ENCODE measurements at places on chromosomes 3 and 15. TPM values are rescaled to one million over a fixed set of nuclear protein-coding genes. Genes with fewer than 3 reads are reported as not detected.

DNA sequence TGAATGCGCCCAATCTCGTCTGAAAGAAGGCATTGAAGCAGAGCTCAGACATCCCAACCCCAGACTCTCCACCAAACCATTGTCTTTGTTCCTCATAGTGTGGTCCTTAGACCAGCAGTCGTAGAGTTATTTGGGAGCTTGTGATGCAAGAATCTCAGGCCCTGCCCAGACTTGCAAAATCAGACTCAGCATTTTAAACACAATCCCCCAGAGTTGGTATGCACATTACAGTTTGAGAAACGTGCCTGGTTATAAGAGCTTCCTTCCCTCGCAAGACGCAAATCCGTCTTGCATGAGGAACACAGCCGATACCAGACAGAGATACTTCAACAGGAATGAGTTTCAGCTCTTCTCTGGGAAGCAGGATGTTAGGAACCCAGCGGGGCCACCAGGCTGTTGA lies 38.9 kb upstream of the IREB2 start:
- H3K27ac ChIP-seq = no peak overlapping the region
- H3K27me3 ChIP-seq = no peaks in the 10 kb centered on the region
- H3K36me3 ChIP-seq = no peaks in the 10 kb centered on the region

DNA sequence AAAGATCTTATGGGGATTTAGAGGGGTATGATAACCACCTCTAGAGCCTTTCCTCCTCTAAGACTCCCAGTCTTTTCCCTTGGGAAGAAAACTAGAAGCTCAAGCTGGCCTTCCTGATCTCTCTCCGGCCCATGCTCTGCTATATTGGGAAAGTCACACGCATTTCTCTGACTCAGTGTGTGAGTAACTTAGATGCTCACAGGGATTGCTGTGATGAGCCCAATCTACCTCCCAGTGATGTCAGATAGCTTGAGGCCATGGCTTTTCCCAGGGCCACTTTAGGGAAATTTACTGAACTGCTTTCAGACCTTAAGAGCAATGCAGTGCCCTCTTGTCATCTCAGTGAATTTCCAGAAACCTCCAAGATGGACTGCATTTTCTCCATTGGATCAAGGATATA lies 8.6 kb upstream of the ST8SIA2 start:
- no peaks in the 10 kb centered on the region for H3K27me3 ChIP-seq
- no peaks in the 10 kb centered on the region for H3K4me1 ChIP-seq
- DNase-seq = no peak
- H3K4me3 ChIP-seq = no peak overlapping the region
- no peak overlapping the region for H3K27ac ChIP-seq

The OXSM gene
- polyA plus RNA-seq = 21.6 TPM

The CFAP91 gene
- 3.7 TPM for polyA plus RNA-seq

The SEMA3B gene
- polyA plus RNA-seq = 14.9 TPM

- no peaks in the 10 kb centered on the region for H3K27me3 ChIP-seq
- no peak for DNase-seq
- no peak overlapping the region for H3K4me3 ChIP-seq
- H3K4me1 ChIP-seq = no peaks in the 10 kb centered on the region
- H3K36me3 ChIP-seq = no peaks in the 10 kb centered on the region
- no peak overlapping the region for H3K27ac ChIP-seq
These were observed 34.5 kb downstream of the ACAA1 start for GRCh38 chr3:38102444-38102814.

DNA sequence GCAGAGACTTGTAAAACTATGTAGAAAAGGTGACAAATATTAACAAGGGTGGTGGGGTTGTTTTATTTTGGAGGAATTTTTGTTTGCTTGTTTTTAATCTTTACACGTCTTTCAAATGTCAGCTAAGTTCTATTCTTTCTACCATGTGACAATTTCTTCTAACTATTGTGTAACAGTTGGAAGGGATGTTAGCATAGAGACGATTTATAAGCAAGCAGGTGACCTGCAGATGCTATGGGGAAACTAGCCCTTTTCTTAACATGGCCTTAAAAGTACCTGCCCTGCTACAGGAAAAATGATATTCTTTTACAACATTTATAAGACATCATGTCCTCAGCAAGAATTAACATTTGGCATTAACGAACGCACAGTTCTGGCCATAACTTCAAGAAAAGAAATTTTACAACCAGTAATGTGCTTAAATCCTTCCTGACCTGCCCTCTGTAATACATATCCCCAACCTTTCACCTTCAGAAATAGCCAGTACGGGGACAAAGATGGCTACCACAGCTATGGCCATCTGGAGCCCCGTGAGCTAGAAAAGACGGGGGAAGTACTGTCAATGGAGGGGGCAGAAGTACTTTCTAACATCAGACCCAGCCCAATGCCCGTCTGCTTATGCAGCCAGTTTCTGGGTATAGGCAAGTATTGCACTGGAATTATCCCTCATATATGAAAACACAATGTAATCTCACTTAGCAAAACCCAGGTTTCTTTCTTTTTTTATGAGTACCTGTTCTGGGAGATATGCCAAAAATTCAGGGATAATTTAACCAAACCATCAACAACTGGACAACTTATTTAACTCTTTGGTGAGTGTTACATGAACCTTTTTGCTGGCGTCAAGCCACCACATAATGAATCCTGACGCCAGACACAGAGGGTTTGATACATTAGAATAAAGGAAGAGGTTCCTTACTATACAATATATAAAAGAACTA lies 67.7 kb upstream of the NR2F2 start:
- no peaks in the 10 kb centered on the region for H3K36me3 ChIP-seq
- no peak overlapping the region for H3K27ac ChIP-seq
- H3K27me3 ChIP-seq = no peaks in the 10 kb centered on the region

DNA sequence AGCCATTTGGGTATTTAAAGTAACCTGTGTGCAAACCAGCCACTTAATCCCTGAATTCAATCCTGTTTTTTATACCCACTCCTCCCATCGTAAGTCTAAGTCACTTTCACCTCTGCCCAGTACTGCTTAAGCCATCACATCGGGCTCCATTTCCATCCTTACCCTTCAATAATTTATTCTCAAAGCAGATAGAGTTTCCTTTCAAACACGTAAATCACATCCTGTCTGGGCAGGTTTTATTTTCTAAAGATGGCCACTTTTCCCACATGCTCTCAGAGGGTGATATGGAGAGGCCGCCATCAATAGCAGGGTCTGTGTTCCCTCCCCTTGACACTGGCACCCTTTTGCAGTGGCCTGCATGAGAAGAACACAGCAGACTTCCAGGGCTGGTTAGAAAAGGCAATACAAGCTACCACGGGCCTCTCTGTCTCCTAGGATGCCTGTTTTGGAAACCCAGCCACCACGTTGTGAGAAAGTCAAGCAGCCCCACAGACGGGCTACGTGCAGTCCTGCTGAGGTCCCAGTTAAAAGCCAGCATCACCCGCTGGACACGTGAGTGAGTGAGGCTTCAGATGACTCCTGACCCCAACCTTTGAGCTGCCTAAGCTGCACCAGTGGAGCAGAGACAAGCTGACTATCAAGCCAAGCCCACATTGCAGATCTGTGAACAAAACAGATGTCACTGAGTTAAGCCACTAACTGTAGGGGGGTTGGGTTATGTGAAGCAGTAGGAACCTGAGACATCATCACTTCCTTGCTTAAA lies 241.8 kb upstream of the SLCO3A1 start:
- no peaks in the 10 kb centered on the region for H3K36me3 ChIP-seq
- no peak overlapping the region for H3K4me3 ChIP-seq

The MOBP gene
- not detected for polyA plus RNA-seq

GRCh38 chr3:191065181-191065805 lies 133.7 kb upstream of the OSTN start:
- no peaks in the 10 kb centered on the region for H3K4me1 ChIP-seq
- no peak overlapping the region for H3K4me3 ChIP-seq
- H3K27ac ChIP-seq = no peak overlapping the region
- H3K27me3 ChIP-seq = no peaks in the 10 kb centered on the region
- no peak for DNase-seq

DNA sequence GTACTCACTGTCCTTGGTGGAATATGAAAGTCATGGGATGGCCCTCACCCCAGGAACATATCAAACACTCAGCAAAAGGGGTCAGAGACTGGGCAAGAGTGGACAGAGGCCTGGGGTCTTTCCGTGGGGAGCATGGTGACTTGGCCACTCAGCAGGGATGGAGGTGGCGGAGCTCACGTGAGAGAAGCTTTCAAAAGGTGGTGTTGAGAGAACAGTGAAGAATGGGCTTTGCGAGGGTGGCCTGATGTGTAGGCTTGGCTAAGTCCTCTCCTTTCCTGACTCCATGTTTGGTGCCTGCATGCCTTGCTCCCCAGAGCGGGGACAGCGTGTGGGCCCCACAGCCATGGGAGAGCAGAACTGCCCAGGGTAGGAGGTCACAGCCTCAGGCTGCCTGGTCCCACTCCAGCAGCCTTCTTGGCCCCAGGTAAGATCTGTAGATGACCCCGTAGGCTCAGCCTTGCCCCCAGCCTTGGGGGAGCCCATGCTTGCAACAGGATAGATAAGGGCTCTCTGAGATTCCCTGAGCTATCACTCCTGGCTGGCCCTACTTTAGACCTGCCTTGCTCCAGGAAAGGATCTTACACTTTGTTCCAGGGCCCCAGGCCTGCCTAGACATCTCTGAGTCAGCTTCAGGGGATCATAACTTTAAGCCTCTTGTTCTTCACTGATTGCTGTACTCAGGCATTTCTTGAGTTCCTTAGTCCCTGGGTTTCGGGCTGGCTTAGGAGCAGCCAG lies 17.0 kb downstream of the RPLP1 start:
- DNase-seq = no peak
- H3K36me3 ChIP-seq = no peaks in the 10 kb centered on the region

DNA sequence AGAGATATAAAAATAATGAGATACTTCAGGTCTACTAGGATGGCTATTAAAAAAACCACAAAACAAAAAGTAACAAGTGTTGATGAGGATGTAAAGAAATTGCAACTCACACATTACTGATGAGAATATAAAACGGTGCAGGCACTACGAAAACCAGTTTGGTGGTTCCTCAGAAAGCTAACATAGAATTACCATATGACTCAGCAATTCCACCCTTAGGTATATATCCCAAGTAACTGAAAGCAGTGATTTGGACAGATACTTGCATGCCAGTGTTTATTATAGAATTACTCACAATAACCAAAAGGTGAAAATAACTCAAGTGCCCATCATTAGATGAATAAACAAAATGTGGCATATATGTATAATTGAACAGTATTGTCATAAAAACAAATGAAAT lies 87.5 kb upstream of the MELTF start:
- DNase-seq = no peak
- peaks cover 59% of the 10 kb centered on the region for H3K36me3 ChIP-seq
- no peaks in the 10 kb centered on the region for H3K4me1 ChIP-seq
- H3K27me3 ChIP-seq = no peaks in the 10 kb centered on the region
- H3K4me3 ChIP-seq = no peak overlapping the region

The RETNLB gene
- polyA plus RNA-seq = not detected

The LMCD1 gene
- polyA plus RNA-seq = 26.5 TPM

The DTX3L gene
- polyA plus RNA-seq = 2.6 TPM

GRCh38 chr3:122533931-122534334 lies 19.2 kb upstream of the KPNA1 start:
- DNase-seq = no peak
- 0 out of 2 replicates have a peak, but pooled peaks cover 7% of the 10 kb centered on the region for H3K4me1 ChIP-seq
- H3K4me3 ChIP-seq = no peak overlapping the region
- no peaks in the 10 kb centered on the region for H3K27me3 ChIP-seq

- H3K36me3 ChIP-seq = no peaks in the 10 kb centered on the region
- H3K27me3 ChIP-seq = no peaks in the 10 kb centered on the region
- H3K27ac ChIP-seq = no peak overlapping the region
- no peaks in the 10 kb centered on the region for H3K4me1 ChIP-seq
- DNase-seq = peak; percentile 45
These were observed 8.2 kb downstream of the RBPMS2 start for GRCh38 chr15:64767203-64767602.

The SI gene
- polyA plus RNA-seq = not detected

The AQP9 gene
- not detected for polyA plus RNA-seq

DNA sequence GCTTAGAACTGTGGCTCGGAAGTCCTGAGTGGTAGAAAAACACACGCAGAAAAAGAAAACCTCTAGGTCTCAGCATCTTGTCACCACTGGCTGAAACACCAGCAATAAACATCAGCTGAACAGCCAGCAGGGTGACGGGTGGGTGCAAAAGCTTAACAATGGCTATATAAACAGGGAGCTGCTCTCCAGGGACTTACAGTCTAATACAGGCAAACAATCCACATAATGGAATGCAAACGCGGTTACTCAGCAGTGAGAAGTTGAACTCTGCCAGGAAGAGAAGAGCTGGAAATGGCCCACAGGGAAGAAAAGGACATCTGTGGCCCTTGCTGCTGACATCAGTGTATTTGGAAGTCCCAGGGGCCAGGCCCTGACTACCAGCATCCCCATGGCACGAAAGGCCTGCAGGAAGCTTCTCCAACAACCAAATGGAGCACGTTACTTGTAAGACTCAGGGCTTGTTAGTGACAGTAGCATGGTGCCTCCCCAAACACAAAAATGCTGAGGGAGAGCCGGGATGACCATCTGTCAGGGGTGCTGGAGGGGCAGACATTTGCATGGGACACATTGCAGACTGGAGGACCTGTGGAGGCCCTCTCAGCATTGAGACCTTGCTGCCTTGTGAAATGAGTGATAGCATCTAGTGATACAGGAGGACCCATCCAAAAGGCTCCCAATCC lies 3.0 kb downstream of the HEG1 start:
- peak overlapping the region; percentile 83 for H3K4me3 ChIP-seq
- no peaks in the 10 kb centered on the region for H3K27me3 ChIP-seq
- DNase-seq = no peak
- H3K36me3 ChIP-seq = peaks cover 6% of the 10 kb centered on the region

DNA sequence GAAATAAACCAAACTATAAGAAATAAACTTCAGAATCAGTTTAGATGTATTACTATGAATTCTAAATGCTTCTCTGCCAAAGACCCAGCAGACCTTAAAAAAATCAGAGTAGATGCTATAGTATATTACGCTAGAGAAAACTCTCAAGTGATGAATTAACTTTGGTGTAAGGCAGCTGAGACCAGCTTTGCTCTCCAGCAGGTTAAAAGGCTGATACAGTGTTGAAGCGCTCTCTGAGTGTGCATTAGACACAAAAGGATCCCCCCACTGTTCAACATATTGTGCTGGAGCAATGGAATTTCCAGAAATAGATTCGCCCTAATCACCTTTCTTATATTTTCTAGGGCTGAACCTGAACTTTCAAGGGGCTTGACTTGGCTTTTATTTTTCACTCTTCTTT lies 190.0 kb downstream of the EFHB start:
- no peak overlapping the region for H3K4me3 ChIP-seq
- no peak for DNase-seq
- H3K27ac ChIP-seq = no peak overlapping the region
- no peaks in the 10 kb centered on the region for H3K27me3 ChIP-seq
- no peaks in the 10 kb centered on the region for H3K36me3 ChIP-seq

The IQCB1 gene
- polyA plus RNA-seq = 10.4 TPM

GRCh38 chr15:75338661-75339240 lies 2.9 kb downstream of the COMMD4 start:
- H3K36me3 ChIP-seq = peaks cover 16% of the 10 kb centered on the region
- no peak overlapping the region for H3K27ac ChIP-seq
- no peak for DNase-seq
- H3K4me3 ChIP-seq = no peak overlapping the region
- no peaks in the 10 kb centered on the region for H3K27me3 ChIP-seq
- H3K4me1 ChIP-seq = no peaks in the 10 kb centered on the region

The CLRN1 gene
- not detected for polyA plus RNA-seq

Measured in SK-N-SH (cell line).